ENCODE measurements at places on chromosomes 16 and 17. TPM values are rescaled to one million over a fixed set of nuclear protein-coding genes. Genes with fewer than 3 reads are reported as not detected.

The EPN3 gene
- total RNA-seq, result 0.92 TPM

The PIRT gene
- total RNA-seq, result not detected

The CD79B gene
- total RNA-seq, result not detected

GRCh38 chr17:76757256-76757655 is 19.3 kb downstream of the MFSD11 start:
- H3K27ac ChIP-seq, result no peak overlapping the region
- H3K4me1 ChIP-seq, result no peaks in the 10 kb centered on the region
- H3K36me3 ChIP-seq, result no peaks in the 10 kb centered on the region
- H3K27me3 ChIP-seq, result no peaks in the 10 kb centered on the region
- H3K4me3 ChIP-seq, result no peak overlapping the region

DNA sequence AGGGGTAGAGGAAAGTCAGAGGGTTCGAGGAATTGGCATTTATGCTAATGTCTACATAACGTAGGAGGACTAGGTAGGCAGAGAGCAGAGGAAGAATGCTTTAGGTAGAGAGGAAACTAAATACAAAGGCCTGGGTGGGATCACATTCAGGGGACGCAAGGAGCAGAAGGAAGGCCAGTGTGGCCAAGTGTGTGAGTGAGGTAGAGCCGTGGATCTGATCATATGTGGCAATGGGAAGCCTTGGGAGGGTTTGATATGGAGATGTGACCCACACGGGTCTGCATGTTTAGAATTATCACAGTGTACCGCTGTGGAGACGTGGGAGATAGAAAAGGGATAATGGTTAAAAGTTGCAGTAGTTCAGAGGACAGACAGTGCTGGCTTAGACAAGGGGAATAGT is 43.1 kb downstream of the HLF start:
- H3K4me3 ChIP-seq, result no peak overlapping the region
- H3K27me3 ChIP-seq, result peaks cover 7% of the 10 kb centered on the region
- no peaks in the 10 kb centered on the region for H3K4me1 ChIP-seq
- DNase-seq, result no peak

Data from Panc1 (cell line).